Ovary (tissue), 10 donors: ENCODE measurements at places on chromosomes 16 and 17. TPM values are rescaled to one million over a fixed set of nuclear protein-coding genes. Genes with fewer than 3 reads are reported as not detected.

The TOP2A gene
- 1.2 TPM for polyA plus RNA-seq

DNA sequence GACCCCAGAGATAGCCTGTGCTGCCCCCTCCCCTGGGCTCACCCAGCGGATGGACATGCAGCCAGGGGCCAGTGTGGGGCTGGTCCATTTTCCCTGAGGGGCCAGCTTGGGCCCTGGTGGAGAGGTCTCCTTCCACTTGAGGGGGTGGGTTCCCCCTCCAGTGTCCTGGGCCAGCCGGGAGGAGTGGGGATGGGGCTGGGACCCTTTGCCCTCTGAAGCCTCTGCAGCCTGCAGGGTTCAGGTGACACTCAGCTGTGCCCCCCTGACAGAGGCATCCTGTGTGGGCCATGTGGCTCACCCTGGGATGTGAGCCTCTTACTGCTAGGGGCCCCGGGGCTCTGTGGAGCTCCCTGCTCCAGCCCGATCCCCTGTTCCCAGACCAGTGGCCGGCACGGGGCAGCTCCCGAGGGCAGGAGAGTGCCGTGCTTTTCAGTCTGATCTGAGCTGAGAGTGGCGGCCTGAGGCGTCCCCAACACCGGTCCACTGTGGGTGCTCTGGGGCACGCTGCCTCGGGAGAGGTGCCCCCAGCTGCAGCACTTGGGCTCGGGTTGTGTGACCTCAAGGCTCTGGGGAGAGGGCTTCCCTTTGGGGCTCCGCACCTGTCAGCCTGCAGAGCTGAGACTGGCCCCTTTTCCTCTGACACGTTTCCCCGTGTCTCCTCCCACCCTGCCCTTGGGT lies 439 bp upstream of the GNG13 start:
- no peak for DNase-seq

GRCh38 chr17:8894673-8895578 lies 27.5 kb upstream of the PIK3R6 start:
- no peak for DNase-seq

- DNase-seq = no peak
Observed at GRCh38 chr17:41167561-41167960, 460 bp downstream of the KRTAP4-3 start.

GRCh38 chr16:67733734-67734470 lies 14.8 kb upstream of the GFOD2 start:
- no peak for DNase-seq
